ENCODE measurements at places on chromosomes 16 and 17.

- no peak for DNase-seq
These were observed 32.6 kb downstream of the DCUN1D3 start for GRCh38 chr16:20867585-20867984.

- no peak for DNase-seq
These were observed 268.9 kb upstream of the MAF start for GRCh38 chr16:79869304-79870015.

DNA sequence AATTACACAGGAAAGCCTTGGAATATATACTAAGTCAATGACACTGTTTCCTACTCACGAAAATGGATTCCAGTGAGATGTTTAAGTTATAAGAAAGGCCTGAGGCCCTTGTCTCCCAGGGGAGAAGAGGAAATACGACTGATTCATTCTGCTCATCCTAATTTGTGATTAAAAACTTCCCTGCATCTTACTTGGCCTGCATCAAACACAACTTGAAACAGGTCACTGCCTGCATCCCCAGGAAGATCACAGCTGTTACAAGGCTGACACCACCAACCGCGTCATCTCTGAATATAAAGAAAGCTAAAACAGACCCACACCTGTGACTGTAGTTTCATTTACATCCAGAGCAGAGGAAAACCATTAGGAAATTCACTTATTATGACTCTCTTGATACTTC lies 121.9 kb downstream of the DNAH3 start:
- no peak for DNase-seq

DNA sequence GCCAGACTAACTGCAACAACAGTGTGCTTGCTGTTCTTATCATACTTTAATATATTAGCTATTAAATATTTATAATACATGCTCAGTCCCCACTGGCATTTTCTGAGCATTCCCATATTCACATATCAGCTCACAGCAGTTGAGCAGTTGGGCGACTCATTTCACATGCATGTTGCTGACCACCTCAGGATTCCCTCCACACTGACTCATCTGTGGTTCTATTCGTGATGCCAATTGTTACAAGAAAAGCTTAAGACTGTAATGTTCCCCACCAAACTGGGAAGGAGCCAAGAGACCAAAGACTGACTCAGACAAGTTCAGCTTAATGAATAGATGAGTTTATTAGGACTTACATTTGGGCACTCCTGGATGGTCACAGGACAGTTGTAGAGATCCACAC lies 100.3 kb upstream of the KIF2B start:
- peak; percentile 91 for DNase-seq

DNA sequence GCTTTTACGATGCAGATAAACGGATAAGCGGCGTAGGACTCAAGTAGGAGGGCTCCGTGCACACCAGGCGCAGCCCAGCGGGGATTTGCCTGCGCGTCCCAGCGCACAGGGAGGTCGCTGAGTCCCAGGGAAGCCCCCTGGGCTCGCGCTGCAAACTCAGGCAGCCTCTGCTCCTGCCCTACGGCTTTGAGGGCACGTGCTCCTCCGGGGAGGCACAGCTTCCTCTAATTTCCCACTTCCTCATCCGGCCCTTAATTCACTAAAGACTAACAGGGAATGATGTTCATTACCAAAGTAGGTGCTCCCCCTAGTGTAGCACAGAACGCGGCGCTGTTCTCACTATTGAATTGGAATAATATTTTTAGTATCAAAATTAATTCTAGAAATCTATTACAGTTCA lies 825.4 kb downstream of the KCNJ18 start:
- DNase-seq: no peak

DNA sequence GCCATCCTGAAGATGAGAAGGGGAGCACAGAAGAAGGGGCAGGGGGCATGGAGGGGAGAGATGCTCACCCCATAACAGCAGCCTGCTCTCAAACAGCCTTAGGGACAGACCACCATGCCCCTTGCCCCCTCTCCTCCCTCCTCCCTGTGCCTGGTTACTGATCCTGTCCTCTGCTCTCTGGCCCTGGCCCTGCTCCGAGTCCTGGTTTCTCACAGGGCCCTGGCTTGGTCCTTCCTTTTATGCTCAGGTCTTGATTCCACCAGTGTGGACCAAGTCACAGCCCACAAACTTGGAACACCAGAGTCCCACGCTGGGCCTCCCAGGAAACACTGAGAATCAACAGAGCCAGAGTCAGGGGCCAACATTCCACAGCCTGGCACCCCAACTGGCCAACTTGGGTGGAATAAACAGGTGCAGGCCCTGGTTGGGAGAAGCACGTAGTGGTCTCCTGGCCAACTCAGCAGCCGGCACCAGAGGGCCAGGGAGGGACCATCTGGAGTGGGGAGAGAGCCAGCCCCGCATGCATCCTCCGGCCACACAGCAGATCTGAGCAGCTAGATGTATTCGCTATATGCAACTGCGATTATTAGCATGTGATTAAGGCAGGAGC lies 44.9 kb upstream of the CDC42EP4 start:
- DNase-seq: no peak

DNA sequence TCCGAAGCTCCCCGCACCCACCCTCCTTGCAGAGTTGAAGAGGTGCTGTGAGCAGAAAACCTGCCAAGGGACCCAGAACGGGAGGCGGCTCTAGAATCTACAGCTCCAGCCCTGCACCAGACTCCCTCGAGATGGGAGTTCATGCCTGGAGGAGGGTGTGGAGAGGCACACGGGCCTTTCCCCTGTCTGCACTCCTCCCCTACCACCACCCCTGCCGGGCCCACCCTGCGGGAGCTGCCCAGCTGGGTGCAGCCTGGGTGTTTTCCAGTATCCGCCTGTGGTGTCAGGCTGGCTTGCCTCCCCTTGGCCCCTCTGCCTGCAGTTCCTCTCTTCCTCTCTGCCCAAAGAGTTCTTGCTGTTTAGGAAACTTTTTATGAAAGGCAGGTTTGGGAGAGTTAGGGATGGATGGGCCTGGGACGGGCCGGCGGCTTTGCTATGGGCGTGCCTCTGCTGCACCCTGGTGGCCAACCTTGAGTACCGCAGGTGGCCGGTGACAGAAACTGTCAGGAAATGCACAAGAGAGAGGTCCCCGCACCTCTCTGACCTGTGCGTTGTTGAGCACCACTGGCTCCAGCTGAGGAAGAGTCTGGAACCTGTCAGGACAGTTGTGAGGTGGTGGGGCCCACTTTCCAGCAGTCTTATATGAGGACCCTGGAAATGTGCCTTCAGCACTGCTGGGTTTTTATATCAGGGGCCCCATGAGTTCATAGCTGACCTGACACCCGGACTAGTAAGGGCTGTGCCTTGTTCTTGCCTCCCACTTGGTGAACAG lies 354.1 kb downstream of the SEC14L1 start:
- DNase-seq: peak; percentile 78

- DNase-seq: no peak
These were observed 5.7 kb upstream of the MRPL12 start for GRCh38 chr17:81697261-81698044.

- no peak for DNase-seq
These were observed 102.6 kb upstream of the CDC42EP4 start for GRCh38 chr17:73414171-73414955.

DNA sequence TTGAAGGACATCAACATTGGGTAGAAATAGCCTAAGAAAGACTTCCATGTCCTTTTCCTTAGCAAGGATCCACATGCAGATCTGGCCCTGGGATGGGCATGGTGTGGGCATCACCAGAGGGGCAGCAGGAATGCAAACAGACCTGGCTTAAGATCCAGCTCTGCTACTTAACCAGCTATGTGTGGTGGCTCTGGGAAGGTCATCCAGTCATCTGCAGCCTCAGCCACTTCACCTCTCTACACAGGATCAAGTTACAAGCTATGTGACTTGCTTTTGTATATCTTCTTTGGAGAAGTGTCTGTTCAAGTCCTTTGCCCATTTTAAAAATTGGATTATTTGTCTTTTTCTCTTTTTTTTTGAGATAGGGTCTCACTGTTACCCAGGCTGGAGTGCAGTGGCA lies 13.5 kb upstream of the ADORA2B start:
- DNase-seq: no peak

GRCh38 chr16:88705801-88706228 lies 393 bp downstream of the RNF166 start:
- DNase-seq: no peak

GRCh38 chr17:26731005-26731921 lies 562.7 kb upstream of the WSB1 start:
- DNase-seq: no peak

DNA sequence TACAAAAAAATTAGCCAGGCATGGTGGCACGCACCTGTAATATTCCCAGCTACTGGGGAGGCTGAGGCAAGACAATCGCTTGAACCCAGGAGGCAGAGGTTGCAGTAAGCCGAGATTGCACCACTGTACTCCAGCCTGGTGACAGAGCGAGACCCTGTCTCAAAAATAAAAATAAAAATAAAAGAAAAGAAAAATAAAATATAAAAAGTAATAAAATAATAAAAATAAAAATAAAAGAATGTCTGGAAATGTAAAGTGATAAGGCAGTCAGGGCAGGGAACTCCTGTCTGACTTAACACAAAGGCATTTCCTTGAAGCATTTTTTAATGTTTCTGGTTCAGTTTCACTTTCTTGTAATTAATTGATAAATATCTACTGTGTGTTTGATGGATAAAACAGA lies 34.7 kb upstream of the DNAJA2 start:
- DNase-seq: no peak

GRCh38 chr17:37082311-37082860 lies 133.6 kb downstream of the AATF start:
- DNase-seq: no peak

DNA sequence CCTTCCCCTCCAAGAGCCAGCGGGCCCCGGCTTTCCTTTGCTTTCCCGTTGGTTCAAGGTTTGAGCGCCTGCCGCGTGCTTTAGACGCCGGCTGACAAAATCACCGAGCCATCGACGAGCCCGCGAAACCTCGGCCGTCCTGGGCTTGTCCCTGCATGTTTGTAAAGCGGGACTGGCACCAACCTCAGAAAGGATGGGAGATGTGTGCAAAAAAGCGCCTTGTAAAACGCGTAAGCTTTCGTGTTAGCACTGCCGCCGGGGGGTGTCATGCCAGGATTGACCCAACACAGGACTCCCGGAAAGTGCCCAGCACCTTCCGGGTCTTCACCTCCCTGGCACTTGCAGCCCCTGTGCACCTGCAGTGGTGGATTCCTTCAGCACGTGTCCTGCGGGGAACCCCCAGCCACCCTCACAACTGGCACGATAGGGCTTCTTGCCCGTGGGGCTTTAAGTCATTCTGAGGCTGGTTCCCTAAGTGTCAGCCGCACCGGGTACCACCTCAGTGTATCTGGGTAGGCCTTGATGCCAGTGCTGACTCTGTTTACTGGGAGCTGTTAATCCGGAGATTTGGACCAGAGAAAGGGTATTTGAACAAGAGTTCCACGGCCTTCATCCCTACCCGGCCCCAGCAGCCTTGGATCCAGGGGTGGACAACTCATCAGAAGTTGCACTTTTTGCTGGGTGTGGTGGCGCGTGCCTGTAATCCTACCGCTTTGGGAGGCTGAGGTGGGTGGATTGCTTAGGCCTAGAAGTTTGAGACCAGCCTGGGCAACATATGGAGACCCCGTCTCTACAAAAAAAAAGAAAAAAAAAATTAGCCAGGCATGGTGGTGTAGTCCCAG lies 817 bp downstream of the NDUFAF8 start:
- peak; percentile 31 for DNase-seq

DNA sequence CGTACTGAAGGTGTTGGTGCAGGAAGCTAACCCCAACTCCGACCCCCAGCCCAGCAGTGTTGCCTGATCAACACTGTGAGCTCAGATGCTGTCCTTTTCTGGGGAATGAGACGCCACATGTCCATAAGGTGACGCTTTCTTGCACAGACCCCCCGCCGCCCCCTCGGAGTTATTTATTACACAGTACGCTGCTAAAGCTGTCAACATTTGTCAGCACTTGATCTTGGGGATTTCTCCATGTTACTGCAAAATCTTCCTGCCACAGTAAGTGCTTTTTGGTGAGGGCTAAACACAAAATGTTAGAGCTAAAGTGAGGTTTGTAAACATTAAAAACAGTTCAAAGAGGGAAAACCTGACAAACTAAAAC lies 15.9 kb downstream of the CMTM3 start:
- peak; percentile 10 for DNase-seq

- no peak for DNase-seq
These were observed 426.2 kb upstream of the EEF2KMT start for GRCh38 chr16:5523829-5524228.

- no peak for DNase-seq
These were observed 70.4 kb downstream of the METRNL start for GRCh38 chr17:83149761-83150251.

DNA sequence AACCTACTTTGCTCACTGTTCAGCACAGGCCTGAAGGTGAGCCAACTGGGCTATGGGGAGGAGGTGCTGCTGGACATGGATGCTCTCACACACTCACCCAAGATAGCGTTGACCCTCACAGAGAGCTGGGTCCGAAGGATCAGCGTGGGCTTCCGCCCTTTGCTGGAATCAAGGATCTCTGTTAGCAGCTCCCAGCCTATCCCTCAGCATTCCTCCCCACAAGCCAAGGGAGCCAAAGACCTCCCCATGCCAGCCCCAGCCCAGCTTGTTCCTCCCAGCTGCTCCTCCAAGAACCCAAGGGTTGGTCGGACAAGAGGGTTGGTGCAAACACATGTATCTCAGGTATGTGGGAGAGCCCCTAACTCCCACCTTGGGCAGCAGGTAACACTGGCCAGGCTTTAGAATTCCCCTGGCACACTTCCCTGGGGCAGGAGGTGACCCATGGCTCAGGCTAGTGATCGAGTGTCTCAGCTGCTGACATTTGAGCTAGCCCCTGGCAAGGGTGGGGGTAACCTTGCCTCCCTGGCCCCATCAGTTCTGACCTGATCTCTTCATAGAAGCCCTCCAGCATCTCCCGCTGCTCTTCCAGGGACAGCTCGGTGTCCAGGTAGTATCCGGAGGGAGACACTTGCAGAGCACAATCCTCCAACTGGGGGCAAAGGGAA lies 8.3 kb downstream of the FHOD1 start:
- DNase-seq: no peak

- peak; percentile 36 for DNase-seq
These were observed 327.6 kb downstream of the CDH13 start for GRCh38 chr16:82954224-82954929.

- no peak for DNase-seq
These were observed 77.5 kb downstream of the USP32 start for GRCh38 chr17:60314423-60314822.

GRCh38 chr17:549177-550040 lies 165.2 kb downstream of the VPS53 start:
- peak; percentile 91 for DNase-seq

- no peak for DNase-seq
These were observed 10.3 kb upstream of the SLC52A1 start for GRCh38 chr17:5045496-5045895.

DNA sequence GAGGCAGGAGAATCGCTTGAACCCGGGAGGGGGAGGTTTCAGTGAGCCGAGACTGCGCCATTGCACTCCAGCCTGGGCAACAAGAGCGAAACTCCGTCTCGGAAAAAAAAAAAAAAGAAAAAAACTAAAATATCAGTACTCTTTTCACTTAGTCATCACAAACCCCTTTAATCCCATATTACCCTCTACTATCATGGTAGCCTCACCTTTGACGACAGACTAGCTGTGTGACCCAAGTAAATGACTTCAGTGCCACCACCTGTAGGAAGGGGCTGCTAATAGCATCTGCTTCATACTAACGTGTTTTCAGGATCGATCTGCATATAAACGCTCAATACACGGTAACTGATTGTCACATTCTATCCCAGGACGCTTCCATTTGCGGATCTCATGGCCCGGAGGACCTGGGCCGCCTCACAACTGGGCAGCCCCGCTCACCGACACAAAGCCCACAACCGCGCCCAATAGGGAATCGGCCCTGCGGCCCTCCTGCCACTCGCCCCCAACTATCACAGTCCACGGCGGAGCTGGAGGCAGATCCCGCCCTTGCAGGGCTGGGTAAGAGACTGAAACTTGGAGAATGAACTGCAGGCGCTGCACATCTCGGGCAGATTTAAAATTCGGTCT lies 1.1 kb upstream of the ZNF263 start:
- peak; percentile 87 for DNase-seq
